ENCODE measurements at places on chromosomes 12 and 14.

DNA sequence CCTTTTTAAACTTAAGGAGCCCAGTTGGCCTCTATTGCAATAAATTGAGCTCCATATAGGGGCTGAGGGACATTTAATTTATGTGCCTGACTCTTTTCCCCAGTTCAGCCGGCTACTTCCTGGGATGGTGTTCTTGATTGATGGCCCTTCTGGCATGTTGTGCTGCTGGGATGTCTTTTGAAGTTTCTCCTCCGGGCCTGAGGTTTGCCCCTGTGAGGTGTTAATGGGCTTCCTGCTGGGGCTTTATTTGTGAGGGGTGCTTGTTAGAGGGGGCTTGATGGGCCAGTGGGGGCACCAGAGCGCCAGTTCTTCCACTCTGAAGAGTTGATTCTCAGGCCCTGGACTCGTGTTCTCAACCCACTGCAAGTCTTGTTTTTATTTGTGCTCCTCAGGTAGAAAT is 69.6 kb downstream of the CHST11 start:
- no peak for DNase-seq

GRCh38 chr14:93648440-93649168 is 139.7 kb downstream of the PRIMA1 start:
- DNase-seq, result no peak

GRCh38 chr12:27902651-27903050 is 69.9 kb downstream of the PTHLH start:
- no peak for DNase-seq

- DNase-seq, result no peak
These were observed 210.7 kb downstream of the PPM1H start for GRCh38 chr12:62724285-62724684.

- DNase-seq, result no peak
These were observed 855.3 kb downstream of the DIO2 start for GRCh38 chr14:79356040-79356439.

DNA sequence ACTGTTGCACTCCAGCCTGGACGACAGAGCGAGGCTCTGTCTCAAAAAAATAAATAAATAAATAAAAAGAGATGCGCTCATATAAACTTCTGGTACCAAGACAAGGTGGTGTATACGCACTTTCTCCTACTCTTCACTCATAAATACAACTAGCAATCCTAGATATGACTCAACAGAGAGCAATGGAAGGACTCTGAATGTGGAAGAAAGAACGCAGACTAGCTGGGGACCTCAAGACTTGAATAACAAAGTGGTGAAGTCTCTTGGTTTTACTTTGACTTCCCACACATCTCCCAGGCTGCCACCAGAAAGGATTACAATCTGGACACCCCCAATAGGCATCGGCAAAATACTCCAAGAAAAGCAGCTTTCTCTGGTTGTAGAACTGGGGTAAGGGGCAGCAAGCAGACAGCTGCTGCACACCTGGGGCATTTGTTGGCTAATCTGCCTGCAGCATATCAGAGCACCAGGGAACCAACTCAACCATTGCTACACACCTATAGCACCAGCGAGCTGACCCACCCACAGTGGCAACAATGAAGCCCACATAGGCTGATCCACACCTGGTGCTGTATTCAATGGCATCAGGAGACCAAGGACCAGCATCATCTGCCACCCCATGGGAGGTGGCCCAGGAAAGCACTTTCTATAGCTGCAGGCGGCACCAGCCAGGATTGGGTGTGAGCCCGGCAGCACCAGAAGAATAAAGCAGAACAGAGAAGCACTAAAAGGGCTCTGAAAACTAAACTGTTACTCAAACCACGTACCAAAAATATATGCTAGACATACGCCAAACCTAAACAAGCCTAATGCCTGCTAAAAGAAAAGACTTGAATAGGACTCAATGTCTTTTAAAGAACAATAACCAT is 1231.7 kb upstream of the TMEM132C start:
- DNase-seq, result no peak

GRCh38 chr14:83893447-83893846 is 1636.5 kb upstream of the FLRT2 start:
- DNase-seq, result no peak

DNA sequence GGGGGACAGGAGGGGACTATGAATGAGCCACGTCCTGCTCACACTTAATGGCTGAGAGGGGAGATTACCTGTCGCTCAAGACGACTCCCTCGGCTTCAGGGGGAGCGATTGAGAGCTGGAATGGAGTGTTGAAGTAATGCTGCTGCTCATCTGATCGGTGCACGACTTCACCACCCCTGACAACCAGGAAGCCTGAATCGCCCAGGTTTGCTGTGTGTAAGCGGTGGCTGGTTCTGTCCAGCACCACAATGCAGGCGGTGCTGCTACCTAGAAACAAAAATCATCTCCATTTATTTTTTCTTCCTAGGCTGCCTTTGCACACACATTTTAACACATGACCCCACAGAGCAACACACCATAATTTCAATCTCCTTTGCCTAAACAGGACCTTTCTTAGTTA is 37.3 kb downstream of the PPTC7 start:
- no peak for DNase-seq

- DNase-seq, result no peak
These were observed 2.0 kb upstream of the GALC start for GRCh38 chr14:87994974-87995373.

GRCh38 chr12:13147688-13148484 is 44.4 kb upstream of the GSG1 start:
- DNase-seq, result no peak

- DNase-seq, result no peak
These were observed 1.1 kb downstream of the ADSS1 start for GRCh38 chr14:104724981-104725771.

- DNase-seq, result no peak
These were observed 21.4 kb downstream of the PACS2 start for GRCh38 chr14:105335735-105336476.

DNA sequence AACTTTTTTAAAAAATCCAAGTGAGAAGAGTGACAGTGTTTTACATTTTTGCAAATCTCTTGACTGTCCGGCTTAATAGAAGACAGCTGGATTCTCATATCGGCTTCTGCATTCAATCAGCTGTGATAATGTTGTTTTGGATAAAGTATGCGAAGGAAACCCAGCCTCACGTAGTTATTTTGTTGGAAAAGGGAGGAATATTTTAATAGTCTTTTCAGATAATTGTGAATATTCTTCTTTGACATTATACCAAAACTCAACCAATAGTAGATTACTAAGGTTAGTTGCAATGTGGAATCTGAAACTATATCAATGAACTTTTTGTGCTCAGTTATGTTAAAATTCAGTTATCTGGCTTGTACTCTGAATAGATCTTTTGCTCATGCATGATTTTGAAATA is 276.5 kb downstream of the ZFP36L1 start:
- DNase-seq, result no peak

DNA sequence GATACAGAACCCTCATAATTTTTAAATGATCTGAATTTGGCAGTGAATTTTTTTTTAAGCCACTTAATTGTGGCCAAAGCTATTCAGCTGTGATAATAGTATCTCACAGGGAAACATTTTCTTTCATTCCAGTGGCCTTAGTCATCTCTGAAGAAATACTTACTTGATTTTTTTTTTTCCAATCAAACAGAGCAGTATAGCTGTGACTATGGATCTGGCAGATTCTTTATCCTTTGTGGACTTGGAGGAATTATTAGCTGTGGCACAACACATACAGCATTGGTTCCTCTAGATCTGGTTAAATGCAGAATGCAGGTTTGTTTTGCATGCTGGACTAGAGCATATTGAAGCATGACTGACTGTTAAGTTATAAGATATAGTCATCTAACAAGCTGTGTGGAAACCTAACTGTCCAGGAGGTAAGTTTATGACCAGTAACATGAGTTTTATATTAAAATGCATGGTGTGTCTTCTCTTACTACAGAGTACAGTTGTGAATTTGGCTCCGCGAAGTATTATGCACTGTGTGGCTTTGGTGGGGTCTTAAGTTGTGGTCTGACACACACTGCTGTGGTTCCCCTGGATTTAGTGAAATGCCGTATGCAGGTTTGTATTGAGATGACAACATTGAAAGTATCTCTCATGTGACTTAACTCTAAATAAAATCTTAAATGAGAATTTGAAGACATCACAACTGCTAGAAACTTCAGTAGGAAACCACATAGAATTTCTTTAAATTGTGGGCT is 1.9 kb downstream of the SLC25A3 start:
- no peak for DNase-seq

DNA sequence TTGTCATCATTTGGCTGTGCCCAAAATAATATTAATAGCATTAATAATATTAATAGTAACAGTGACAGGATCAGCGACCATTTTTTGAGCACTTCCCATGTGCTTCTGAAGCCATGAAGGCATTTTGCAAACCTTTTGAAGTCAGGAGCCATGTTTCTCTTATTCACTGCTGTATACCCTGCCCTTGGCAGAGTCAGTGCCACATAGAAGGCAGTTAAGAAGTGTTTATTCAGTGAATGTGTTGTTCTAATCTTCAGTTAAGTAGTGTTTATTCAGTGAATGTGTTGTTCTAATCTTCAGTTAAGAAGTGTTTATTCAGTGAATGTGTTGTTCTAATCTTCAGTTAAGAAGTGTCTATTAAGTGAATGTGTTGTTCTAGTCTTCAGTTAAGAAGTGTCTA is 319.7 kb upstream of the NAV3 start:
- DNase-seq, result no peak

DNA sequence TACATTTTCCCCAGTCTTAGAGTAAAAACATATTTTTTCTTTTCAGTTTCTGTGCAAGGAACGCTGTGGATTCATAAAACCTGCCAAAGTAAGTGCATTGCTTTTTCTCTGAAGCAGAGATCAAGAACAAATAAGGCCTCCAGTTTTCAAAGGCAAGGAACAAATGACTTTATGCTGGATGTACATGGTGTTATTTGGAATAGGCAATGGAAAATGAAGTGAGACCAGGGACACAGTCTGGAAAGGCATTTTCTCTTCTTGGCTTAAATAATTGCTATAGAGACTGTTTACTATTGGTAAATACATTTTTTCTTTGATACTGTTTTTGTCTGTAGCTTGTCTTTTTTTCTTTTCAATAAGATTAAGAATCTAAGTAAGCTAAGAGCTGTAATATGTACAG is 725.9 kb upstream of the MDGA2 start:
- no peak for DNase-seq

GRCh38 chr14:101525640-101526527 is 35.4 kb upstream of the DIO3 start:
- no peak for DNase-seq

GRCh38 chr12:39467432-39467870 is 24.5 kb upstream of the KIF21A start:
- DNase-seq, result no peak

- DNase-seq, result no peak
These were observed 215.0 kb downstream of the BMP4 start for GRCh38 chr14:53741479-53742232.

DNA sequence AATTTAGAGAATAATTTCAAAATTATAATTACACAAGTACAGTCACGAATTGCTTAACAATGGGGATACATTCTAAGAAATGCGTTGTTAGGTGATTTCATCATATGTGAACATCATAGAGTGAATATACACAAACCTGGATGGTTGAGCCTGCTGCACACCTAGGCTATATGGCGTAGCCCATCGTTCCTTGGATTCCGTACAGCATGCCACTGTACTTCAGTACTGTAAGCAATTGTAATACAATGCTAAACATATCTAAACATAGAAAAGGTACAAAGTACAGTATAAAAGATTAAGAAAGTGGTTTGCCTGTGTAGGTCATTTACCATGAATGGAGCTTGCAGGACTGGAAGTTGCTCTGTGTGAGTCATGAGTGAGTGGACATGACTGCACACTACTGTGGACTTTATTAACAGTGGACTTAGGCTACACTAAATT is 286.2 kb downstream of the CACNA1C start:
- no peak for DNase-seq

DNA sequence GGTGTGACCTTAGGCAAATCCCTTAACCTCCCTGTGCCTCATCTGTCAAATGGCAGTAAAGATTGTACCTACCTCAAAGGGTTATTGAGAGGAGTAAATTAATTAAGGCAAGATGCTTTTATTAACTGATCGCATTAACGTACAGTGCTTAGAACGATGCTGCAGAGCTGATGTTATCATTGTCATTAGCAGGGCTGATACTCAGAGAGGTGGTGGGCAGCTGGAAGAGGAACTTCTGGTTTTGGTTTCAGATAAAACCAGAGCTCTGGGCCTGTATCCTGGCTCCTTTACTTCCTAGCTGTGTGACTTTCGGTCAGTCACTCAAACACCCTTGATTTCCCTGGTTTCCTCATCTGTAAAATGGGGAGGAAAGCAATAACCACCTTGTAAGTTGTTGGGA is 55.1 kb downstream of the CALM1 start:
- DNase-seq, result no peak

DNA sequence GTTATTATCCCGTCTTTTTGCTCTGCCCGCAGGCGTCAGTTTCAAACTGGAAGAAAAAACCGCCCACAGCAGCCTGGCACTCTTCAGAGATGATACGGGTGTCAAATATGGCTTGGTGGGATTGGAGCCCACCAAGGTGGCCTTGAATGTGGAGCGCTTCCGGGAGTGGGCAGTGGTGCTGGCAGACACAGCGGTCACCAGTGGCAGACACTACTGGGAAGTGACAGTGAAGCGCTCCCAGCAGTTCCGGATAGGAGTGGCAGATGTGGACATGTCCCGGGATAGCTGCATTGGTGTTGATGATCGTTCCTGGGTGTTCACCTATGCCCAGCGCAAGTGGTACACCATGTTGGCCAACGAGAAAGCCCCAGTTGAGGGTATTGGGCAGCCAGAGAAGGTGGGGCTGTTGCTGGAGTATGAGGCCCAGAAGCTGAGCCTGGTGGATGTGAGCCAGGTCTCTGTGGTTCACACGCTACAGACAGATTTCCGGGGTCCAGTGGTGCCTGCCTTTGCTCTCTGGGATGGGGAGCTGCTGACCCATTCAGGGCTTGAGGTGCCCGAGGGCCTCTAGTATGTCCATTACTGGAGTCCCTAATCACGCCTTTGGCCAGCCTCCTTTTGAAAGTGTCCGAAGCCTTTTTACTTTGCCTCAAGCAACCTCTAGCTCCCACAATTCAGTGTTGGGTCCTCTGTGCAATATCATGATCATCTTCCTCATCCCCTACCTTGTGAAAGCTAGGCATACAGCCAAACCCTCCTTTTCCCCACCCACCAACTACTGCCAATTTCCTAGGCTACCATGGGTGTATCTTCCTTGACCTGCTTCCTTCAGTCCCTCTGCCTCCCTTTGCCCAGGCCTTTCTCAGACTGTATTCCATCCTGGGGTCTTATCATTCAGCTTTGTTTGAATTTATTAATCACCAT is 891 bp downstream of the SPRYD4 start:
- no peak for DNase-seq

DNA sequence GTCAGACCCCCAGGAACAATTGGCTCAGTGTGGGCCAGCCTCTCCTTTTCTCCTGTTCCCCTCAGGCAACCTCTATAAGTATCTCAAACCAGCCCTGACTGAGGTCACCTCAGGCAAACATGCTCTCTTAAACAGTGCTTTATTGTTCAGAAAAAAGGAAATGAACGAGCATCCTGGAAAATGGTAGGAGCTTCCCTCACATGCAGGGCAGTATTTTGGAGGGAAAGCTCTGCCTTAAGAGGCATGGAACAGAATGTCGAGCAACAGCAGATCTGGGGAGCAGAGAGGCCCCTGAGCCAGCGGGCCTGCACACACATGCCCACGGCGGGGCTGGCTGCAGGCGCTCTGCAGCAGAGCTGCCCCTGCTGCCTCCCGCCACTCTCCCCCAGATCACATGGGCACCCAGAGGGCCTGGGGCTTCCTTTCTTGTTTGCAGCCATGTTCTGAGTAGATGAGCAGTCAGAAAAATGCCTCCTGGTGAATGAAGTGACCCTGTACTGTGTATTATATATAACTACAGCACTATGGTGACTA is 42.0 kb downstream of the MOK start:
- DNase-seq, result no peak

- DNase-seq, result no peak
These were observed 7.8 kb downstream of the RNF41 start for GRCh38 chr12:56213878-56214277.

- DNase-seq, result no peak
These were observed 200.3 kb downstream of the CNTN1 start for GRCh38 chr12:40892528-40892927.

Measured in activated CD4-positive, alpha-beta T cell treated with anti-CD3 and anti-CD28 coated beads, Interleukin-2, amount 50 U/mL, for 1 hour (primary cell).